ENCODE measurements at places on chromosomes 4 and X.
A peak's percentile ranks its signal among the peaks of the same experiment; 100 is the strongest.

DNA sequence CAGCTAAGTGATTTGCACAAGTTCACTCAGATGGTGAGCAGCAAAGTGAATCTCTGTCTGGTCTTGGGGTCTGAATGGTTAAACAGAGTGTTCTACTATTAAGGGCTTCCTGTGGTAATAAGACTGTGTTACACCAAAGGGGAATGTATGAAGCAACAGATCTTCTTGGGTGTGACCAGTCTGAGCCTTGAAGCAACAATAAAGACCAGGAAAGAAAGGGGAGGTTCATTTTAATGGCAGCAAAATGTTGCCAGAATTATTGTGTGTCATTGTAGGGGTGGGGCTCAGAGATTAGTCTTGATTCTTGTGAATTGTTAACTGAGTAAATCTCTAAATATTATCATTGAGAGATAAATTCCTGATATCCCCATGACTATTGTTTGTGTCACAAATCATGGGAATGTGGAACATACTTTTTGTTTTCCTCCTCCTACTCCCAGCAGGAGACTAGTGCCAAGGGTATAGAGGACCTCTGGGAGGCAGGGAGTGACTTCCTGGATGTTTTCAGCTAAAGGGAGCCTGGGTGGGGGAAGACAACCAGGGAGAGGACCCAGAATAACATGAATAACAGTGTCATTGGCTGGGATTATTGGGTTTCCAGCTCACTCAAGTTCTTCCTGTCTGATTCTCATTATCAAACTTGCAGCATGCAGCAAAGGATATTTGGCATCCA is 141.4 kb upstream of the PAK3 start:
- no peak for DNase-seq

- DNase-seq = no peak
These were observed 36.9 kb upstream of the ADGRA3 start for GRCh38 chr4:22552812-22553211.

DNA sequence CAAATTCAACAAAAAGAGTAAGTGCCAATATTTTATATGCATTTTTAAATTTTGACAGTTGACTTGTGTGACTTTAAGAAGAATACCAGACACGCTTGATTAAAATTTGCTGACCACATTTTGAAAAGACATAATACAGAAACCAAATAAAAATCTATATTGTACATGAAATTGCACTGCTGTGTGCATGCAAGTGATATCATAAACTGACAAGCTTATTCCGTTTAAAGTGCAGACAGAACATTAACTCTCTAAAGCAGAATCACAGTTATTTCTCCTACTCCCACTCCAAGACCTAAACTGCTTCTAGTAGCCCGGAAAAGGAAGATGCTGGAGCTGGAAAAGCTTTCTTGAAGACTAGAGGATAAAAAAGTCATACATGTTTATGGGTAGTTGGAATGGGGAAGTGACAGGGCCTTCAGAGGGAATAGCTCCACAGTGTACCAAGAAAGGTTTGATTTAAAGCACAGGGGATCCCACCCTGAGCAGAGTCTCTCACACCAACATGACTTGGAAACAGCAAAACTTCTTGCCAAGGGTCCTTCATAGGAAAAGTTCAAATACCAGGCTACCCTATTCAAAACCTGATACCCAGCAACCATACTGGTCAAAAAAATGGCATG is 34.1 kb upstream of the NAF1 start:
- DNase-seq = no peak

DNA sequence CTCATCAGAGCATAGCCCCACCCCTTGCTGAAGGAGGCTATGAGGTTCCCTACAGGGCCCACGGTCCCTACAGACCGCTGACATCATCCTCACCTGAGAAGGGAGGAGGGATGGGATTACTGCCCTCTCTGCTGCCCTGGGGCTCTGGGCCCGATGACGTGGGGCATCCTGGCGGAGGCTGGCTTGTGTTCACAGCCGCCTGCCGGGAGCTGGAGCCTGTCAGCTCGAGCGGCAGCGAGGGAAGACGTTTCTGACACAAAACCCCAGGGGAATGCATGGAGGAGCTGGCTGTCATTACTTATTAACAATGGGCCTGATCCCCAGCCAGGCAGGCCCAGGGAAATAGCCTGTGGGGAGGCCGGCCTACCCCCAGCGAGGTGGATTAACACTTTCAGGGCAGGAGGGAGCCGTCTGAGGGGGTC is 106.6 kb upstream of the ATP6AP2 start:
- DNase-seq = peak; percentile 73

- peak; percentile 53 for DNase-seq
These were observed 49.5 kb downstream of the USP53 start for GRCh38 chr4:119261986-119262385.

- no peak for DNase-seq
These were observed 20.5 kb downstream of the MGST2 start for GRCh38 chr4:139686130-139686529.
